A549 treated with RU486 at 1 μM for 4 hours (cell line): ENCODE measurements at places on chromosomes 12 and 14. TPM values are rescaled to one million over a fixed set of nuclear protein-coding genes. Genes with fewer than 3 reads are reported as not detected.

Gene MMP19
- total RNA-seq = 0.13 to 4.5 TPM (median 0.17 TPM) in 5 replicates

Gene KITLG
- total RNA-seq = 7.5 to 15.5 TPM (median 13.3 TPM) in 5 replicates

Gene KRT1
- total RNA-seq = not detected in 5 replicates

Gene LGR5
- not detected in 5 replicates for total RNA-seq

Gene KLRB1
- total RNA-seq = not detected in 5 replicates

Gene KRT75
- total RNA-seq = 0.11 to 0.35 TPM (median 0.24 TPM) in 5 replicates

Gene UNC79
- total RNA-seq = 0.02 to 0.03 TPM in 2 of 5 replicates, not detected in the others

Gene TRHDE
- total RNA-seq = 0.09 to 0.30 TPM (median 0.12 TPM) in 4 of 5 replicates, not detected in the other

Gene IL26
- total RNA-seq = not detected in 5 replicates

Gene MIP
- not detected in 5 replicates for total RNA-seq

Gene RNASE7
- not detected in 5 replicates for total RNA-seq

Gene PLA2G1B
- not detected in 5 replicates for total RNA-seq

Gene RNASE2
- not detected in 5 replicates for total RNA-seq

Gene PLEK2
- 22.6 to 30.6 TPM (median 24.8 TPM) in 5 replicates for total RNA-seq

Gene LETMD1
- total RNA-seq = 19.8 to 27.4 TPM (median 25.4 TPM) in 5 replicates

Gene ADAM20
- total RNA-seq = not detected in 5 replicates

Gene WNT5B
- 1.3 to 2.3 TPM (median 2.1 TPM) in 5 replicates for total RNA-seq

Gene HSPB8
- 13.0 to 20.4 TPM (median 16.5 TPM) in 5 replicates for total RNA-seq

Gene KRT85
- total RNA-seq = 0.12 TPM in 1 of 5 replicates, not detected in the others

Gene PTPRQ
- 0.01 to 0.02 TPM (median 0.02 TPM) in 3 of 5 replicates, not detected in the others for total RNA-seq

Gene SLC6A15
- 1.9 to 4.3 TPM (median 3.8 TPM) in 5 replicates for total RNA-seq

Gene MTRFR
- 13.9 to 21.5 TPM (median 16.6 TPM) in 5 replicates for total RNA-seq

Gene C12orf50
- total RNA-seq = 0.06 TPM in 1 of 5 replicates, not detected in the others

Gene GALNT16
- total RNA-seq = 2.2 to 4.3 TPM (median 3.8 TPM) in 5 replicates

Gene GCH1
- total RNA-seq = 1.8 to 3.8 TPM (median 3.4 TPM) in 5 replicates

Gene LMO3
- not detected in 5 replicates for total RNA-seq

Gene RNASE3
- total RNA-seq = not detected in 5 replicates

Gene LRRC43
- 0.10 to 0.27 TPM (median 0.14 TPM) in 3 of 5 replicates, not detected in the others for total RNA-seq

Gene PPM1H
- 6.9 to 8.8 TPM (median 7.2 TPM) in 5 replicates for total RNA-seq

Gene SSTR1
- not detected in 5 replicates for total RNA-seq

Gene HOXC9
- 11.4 to 14.1 TPM (median 13.1 TPM) in 5 replicates for total RNA-seq

Gene GPR135
- total RNA-seq = 0.96 to 1.1 TPM (median 0.98 TPM) in 5 replicates

Gene TECPR2
- 5.0 to 7.4 TPM (median 7.2 TPM) in 5 replicates for total RNA-seq

Gene KLHDC1
- 0.17 to 0.76 TPM (median 0.36 TPM) in 5 replicates for total RNA-seq

Gene PLEKHG7
- 0.10 TPM in 1 of 5 replicates, not detected in the others for total RNA-seq

Gene SIX1
- total RNA-seq = 4.3 to 10.1 TPM (median 9.5 TPM) in 5 replicates

Gene PROX2
- total RNA-seq = not detected in 5 replicates

Gene ARHGEF40
- 8.7 to 14.2 TPM (median 11.2 TPM) in 5 replicates for total RNA-seq
